ENCODE measurements at places on chromosomes 1 and 21.

GRCh38 chr1:106995970-106996369 lies 60.5 kb upstream of the PRMT6 start:
- DNase-seq: no peak

DNA sequence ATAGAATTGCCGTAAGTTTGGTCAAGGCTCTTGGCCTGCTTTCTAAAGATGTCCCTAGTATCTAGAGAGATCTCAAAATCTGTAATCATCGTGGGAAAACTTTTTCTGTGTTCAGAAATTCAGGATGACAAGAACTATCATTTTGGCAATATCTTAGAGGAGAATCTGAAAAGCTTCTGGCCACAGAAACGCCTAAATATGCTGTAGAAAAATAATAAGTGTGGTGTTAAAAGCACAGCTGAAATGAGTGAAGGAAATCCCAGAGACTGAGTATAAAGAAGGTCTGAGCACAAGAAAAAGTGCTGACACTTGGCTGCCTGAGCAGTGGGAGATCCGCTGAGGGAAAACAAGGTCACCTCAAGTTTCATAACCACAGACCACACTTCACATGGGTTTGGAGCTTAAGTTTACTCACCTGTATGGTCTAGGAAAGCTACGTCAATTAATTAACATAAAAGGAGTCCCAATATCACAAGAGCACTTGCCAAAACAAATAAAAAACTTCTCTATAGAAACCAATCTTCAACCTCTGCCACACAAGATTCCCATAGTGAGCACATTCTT lies 235.2 kb upstream of the IRF2BP2 start:
- DNase-seq: no peak

DNA sequence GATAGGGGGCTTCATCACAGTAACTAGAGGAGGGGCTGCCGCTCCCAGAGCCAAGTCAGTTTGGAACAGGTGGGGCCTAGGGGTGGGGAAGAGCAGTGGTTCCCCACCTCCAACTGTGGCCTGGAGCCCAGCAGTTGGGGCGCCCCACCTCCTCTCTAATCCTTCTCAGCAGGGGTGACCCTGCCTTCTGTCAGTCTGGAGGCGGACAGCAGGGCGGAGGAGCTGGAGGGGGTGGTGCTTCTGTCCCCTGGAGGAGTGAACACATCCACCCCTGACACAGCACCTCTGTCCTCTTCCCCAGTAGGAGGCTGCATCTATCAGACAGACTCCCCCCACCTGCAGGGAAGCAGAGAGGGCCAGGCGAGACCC lies 73.8 kb downstream of the MRPL37 start:
- DNase-seq: no peak

- DNase-seq: no peak
These were observed 555.8 kb downstream of the DPYD start for GRCh38 chr1:97365026-97365425.

GRCh38 chr1:6418668-6419396 lies 887 bp downstream of the HES2 start:
- no peak for DNase-seq

DNA sequence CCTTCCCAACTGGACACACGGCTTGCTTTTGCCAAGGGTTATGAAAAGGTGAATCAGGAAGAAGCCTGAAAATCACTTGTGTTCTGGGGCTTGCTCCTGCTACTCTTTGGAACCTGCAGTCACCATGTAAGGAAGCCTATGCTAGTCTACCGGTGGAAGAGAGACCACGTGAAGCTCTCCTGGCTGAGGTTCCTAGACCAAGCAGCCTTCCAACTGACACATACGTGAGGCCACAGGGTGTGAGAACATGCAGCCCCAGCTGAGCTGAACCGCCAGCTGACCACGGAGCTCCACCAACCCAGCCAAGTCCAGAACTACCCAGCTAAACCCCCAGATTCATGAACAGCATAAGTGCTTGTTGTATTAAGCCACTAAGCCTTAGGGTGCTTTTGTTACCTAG lies 72.8 kb upstream of the KRTAP19-8 start:
- no peak for DNase-seq

DNA sequence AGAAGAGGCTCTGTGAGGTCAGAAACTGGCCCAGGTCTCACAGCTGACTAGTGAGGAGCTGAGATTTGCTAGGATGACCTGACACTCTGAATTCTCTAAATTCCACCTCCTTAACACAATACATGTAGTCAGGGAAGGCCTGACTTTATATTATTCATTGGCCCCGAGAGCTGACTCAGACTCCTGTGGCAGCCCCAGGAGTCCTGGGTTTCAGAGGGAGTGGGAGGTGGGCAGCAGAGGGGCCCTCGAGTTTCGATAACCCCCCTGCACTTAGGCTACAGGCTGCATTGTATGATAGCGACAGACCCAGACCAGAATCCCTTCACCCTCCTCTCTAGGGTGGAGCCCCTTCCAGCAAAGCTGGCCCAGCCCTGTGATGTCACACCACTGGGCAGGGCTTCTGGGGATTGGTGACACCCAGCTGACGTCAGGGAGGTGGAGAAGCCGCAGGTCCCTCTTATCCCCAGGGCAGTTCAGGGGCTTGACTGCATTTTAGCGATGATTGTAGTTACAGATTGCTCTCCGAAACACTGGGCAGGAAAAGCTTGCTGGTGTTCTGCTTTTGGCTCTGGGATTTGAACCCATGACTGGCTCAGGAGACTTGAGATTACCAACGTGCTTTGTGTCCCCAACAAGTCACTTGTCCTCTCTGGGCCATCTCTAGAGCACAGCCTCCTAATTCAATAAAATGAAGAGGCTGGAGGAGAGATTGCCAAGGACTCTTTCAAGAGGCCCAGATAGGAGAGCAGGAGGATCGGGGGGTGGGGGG lies 17.0 kb upstream of the GPR37L1 start:
- DNase-seq: no peak

- DNase-seq: no peak
These were observed 105.6 kb upstream of the UBE2U start for GRCh38 chr1:64097859-64098258.

GRCh38 chr1:78721136-78721535 lies 71.5 kb downstream of the IFI44 start:
- DNase-seq: no peak

DNA sequence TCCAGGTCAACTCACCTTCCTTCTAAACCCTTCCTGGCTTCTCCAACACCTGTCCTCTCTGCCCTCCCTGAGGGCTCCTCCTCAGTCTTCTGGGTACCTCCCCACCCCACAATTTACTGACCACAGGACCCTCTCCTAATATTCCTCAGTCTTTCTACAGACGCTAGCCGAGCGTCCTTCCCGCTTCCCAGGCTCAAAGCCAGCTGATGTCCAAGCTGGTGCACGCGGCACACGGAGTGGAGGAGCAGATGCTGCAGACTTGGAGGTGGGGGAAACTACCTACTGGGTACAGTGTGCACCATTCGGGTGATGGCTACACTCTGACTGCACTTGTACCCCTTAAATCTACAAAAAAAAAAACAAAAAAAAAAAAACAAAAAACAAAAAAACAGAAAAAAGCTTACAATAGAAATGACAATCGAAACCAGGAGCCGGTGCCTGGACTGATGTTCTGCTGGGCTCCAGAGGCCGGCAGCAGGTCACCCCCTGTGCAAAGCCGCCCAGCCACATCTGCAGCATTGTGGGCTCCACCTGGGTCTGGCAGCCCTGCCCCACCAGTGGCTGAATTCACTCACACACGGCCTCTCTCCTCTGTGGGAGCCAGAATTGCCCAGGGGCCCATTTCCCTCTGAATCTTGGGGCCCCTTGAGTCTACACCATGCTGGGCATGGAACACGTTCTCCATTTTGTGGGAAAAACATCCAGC lies 7.0 kb downstream of the TRIM11 start:
- DNase-seq: no peak
